ENCODE measurements at places on chromosomes 5 and 9.

GRCh38 chr9:133717113-133718031 lies 20.8 kb downstream of the SARDH start:
- no peak for DNase-seq

DNA sequence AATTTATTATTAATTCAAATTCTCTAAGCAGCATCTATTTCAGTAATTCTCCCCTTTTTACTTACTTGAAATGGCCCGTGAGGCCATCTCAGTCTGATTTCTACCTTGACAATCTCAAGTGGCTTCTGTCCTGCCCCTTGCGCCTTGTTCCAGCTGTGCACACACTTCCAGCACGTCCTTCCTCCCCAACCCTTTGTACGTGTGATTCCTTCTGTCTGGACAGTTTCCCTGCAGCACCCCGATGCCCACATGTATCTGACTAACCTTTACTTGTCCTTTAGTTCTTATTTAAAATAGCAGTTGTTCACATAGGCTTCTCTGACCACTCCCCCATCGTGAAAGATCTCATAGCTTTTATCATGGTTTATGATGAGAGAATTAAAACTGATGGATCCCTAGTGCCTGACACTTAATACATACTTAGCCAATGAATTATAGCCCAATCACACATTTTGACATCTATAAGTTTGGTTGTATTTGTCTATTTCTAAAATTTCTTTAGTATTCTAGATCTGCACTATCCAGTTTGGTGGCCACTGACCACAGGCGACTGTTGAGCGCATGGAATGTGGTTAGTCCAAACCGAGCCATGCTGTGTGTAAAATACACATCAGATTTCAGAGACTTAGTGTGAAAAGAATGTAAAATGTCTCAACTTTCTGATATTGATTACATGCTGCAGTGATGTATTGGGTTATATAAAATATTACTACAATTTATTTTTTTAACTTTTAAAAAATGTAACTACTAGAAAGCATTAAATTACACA lies 14.3 kb downstream of the ZBTB34 start:
- DNase-seq = no peak

- DNase-seq = no peak
Observed at GRCh38 chr5:99453196-99453595, 524.4 kb upstream of the CHD1 start.

- no peak for DNase-seq
Observed at GRCh38 chr5:108634617-108635288, 112.9 kb upstream of the FER start.

DNA sequence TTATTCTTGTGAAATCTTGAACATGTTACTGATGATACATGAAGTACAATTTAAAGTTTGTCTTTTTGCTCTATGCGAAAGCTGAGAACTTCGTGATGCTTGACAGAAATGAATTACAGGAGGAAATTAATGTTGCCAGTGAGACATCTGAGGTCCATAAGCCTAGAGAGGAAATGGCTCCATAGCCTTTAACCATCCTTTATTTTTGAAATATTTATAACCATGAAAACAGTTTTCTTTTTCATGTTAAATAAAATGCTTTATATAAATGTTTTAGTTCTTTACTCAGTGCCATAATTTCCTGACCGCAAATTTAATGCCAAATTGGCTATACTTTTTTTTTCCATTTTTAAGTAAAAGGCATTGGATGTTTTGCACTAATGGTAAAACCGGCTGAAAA lies 29.1 kb downstream of the F2RL2 start:
- no peak for DNase-seq

DNA sequence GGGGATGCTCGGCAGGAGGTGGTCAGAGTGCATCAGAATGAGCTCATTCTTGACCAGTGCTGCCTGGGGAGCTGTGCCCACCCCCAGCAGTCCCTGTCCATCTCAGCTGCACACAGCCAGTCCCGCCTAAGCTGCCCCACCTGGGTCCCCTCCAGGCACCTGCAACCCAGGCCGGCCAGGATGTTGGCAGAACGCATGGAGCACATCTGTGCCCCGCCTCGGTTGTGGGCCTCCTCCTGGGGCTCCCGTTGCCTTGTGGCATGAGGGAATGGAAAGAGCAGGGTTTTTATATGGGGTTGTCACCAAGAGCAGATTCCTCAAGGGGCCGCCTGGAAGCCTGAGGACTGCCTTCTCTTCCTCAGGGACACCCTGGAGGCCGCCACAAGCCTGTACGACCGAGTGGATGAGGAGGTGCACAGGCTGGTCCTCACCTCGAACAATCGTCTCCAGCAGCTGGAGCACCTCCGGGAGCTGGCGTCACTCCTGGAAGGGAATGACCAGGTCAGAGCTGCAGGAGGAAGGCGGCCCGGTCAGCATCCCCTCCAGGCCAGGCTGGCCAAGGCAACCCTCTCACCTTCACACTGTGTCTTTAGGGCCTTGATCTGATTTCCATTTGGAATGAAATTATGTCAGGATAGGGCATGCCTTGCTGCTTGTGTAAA lies 34.8 kb upstream of the LRRC14B start:
- DNase-seq = no peak

- DNase-seq = no peak
Observed at GRCh38 chr9:81420024-81420423, 269.3 kb downstream of the TLE1 start.

- no peak for DNase-seq
Observed at GRCh38 chr9:37187292-37187691, 66.9 kb downstream of the ZCCHC7 start.

DNA sequence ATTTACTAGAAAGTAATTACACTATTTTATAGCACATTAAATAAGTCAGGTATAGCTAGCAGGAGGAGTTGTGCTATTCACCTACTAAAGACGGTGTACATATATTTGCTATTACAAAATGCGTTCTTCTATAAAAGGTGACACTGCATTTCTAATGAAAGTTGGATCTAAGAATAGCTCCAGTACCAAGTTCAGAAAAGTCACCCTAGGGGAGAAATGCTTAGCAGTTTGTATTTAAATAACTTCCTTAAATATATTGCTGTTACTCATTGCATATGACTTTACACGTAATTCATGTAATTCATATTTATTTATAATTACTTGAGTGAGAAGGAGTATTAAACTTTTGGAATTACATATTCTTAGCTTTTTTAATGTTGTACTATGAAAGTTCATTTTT lies 7.0 kb upstream of the SUB1 start:
- DNase-seq = no peak

DNA sequence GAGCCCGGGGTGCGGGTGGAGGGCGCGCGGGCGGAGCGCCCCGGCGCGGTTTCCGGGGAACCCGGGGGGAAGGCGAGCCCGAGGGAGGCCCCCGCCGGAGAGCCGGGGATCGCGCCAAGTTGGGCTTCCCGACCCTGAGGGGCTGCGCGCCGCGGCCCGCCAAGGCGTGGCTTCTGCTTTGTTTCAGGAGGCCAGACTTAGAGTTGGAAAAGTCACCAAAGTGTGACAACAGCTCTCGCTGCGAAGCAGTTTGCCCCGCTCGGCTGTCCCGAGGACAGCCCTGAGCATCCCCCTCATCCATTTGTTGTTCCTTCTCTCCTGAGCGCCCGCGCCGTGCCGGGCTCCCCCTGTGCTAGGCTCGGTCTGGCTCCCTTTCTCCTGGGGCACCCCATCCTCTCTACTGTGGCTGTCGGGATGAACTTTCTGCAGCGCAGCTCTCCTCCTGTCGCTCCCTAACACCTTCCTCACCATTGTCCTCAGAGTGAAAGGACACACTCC lies 410 bp downstream of the GLIPR2 start:
- DNase-seq = no peak

DNA sequence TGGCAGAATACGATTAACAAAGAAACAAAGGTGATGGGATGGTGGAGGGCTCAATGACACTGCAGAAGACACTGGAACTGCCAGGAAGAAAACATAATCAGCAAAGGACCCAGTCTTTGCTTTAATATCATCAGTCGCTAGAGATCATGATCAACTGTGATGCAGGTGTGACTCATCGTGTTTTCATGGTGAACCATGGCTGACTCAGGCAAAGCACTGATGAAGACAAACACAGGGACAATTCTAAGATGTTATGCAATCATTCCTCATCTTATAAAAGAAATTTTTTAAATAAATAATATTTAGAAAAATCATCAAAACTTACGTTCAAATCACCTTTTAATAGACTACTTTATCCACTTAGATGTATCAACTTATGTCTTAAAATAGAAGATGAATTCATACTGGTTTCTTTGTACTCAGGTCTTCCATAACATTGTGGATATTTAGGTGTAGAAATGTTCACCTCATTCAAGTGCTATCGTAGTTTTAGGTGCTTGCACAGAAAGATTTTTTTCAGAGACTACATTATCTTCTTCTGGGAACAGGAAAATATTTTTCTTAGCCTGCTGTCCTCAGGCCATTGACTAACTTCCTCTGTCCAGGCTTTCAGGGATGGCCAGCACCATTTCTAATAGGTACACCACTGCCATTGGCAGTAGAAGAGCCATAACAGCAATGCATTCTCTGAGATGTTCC lies 673.4 kb upstream of the MEF2C start:
- DNase-seq = peak; percentile 77

- DNase-seq = no peak
Observed at GRCh38 chr9:70470050-70471015, 55.9 kb upstream of the KLF9 start.

DNA sequence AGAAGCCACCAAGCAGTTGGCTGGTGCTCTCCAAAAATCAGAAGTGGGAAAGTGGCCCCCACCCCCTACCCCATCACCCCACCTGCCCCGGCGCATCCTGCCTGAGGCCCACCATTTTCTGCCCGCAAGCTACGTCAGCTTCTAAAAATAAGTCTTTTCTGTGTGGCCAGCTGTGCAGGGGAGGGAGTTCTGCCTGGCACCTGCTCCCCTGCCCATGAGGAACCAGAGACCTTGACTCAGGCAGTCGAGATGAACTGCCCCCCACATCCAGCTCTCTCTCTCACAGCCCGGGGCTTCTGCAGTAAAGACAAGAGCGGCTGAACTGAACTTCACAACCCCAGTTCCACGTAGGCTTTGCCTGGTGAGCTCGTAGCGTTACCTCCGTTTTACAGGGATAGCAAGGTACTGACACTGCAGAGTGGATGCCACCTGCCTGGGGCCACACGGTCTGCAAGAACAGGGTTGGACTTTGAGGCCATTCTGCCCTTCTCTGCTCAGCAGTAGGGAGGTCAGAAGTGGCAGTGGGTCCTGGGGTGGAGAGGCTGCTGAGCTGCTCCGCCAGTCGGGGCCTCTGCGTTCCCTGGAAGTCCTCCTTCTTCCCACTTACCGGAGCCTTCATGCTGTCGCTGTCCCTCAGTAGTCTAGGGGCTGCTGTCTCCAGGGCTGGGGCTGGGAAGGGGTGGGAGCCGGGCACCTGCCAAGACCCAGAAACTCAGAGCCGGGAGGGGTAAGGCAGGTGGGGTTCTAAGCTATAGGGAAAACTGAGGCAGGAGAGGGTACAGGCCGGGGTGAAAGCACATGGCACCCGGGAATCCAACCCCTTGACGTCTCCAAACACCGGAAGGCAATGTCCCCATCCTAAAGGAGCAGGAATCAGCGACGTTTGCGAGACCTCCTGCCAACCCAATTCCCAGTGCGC lies 781 bp downstream of the ST6GALNAC4 start:
- DNase-seq = no peak

DNA sequence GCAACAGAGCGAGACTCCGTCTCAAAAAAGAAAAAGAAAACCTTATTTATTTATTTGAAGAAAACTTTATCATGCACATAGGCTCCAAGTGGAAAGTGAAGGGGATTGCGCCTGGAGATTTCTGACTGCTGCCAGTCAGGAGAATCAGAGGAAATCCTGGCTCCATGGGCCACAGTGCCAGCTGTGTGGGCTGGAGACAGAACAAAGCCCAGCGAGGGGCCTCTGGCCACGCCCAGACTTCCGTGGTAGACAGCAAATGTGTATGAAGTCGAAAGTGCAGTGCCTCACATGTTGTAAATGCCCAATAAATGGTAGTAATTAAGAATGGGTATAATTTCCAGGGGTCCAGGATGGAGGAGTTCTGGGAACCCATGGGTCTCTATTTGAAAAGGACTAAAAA lies 75.8 kb upstream of the WWC1 start:
- DNase-seq = no peak

DNA sequence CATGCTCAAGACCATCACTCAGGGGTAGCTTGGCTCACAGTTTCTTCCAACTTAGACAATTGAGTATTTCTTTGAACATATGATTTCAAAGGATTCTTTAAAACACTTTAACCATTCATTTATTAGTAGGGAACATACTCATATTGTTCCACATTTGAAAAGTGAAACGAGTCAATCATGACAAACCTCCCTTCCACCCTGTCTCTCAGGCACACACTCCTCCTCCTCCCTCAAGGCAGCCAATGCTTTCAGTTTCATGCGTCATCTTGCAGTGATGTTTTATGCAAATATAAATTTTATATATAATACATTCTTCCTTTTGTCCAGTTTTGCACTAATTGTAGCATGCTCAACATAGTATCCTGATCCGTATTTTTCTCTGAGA lies 126.0 kb upstream of the BOD1 start:
- no peak for DNase-seq

- DNase-seq = no peak
Observed at GRCh38 chr5:109844148-109844547, 154.4 kb downstream of the MAN2A1 start.

- no peak for DNase-seq
Observed at GRCh38 chr9:121852651-121853616, 201.5 kb downstream of the DAB2IP start.

DNA sequence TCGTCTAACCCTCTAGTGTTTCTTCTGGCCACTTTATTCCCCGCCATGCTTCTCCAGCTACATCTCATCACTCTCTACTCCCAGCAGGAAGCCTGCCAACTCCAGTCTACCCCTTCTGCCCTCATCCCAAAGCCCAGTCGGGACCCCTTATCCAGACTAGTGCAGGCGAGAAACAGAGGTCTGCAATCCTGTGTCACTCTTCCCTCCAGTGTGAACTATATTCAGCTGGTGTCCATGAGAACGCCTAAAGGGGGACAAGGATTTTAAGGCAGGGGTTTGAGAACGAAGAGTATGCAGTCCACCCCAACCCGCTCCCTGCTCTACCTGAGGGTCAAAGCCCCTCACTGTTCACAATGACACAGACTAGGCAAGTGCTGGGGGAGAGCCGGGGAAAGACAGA lies 41.7 kb upstream of the GABRP start:
- DNase-seq = no peak

DNA sequence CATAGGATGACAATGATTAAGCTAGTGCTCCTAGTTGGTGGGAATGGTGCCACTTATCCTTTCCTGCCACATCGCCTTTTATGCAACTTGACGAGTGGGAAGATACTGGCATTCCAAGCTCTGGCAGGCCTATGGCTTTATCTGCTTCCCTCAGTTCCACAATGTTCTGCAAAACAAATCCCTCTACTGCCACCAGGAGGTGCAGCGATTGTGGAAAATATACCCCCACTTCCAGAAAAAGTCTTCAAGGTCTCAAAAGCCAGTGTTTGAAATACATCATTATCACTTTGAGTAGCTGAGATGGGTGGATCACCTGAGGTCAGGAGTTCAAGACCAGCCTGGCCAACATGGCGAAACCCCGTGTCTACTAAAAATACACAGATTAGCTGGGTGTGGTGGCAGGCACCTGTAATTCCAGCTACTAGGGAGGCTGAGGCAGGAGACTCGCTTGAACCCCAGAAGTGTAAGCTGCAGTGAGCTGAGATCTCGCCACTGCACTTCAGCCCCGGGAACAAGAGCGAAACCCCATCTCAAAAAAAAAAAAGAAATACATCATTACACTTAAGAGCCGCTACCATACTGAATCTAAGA lies 3.4 kb downstream of the CLINT1 start:
- DNase-seq = peak; percentile 14
